ENCODE measurements at places on chromosomes 6 and 20. TPM values are rescaled to one million over a fixed set of nuclear protein-coding genes. Genes with fewer than 3 reads are reported as not detected.
A peak's percentile ranks its signal among the peaks of the same experiment; 100 is the strongest.

GRCh38 chr6:106520711-106521401 is 108.4 kb downstream of the RTN4IP1 start:
- DNase-seq = no peak

GRCh38 chr6:143545976-143546547 is 34.5 kb upstream of the FUCA2 start:
- no peak for DNase-seq

- no peak for DNase-seq
Measured at GRCh38 chr6:149217466-149217888, 100.0 kb upstream of the TAB2 start.

DNA sequence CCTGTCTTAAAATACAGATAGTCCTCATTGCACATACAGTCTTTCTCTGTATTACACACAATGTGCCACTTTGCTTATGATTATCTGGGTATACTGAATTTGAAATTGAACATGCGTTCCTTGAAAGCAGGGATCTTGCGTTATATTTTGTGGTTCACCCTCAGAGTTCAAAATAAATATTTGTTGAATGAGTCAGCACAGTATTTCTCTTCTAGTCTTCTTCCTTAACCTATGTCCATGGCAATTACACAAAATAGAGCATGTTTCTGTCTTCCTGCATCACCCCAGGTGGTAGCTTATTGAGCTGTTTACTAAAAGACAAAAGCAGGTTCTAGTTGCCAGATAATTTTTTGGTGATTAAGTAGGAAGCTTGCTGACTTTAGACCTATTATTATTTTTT is 272.9 kb upstream of the FERMT1 start:
- DNase-seq = no peak

GRCh38 chr20:21280522-21281016 is 22.6 kb upstream of the XRN2 start:
- DNase-seq = no peak

DNA sequence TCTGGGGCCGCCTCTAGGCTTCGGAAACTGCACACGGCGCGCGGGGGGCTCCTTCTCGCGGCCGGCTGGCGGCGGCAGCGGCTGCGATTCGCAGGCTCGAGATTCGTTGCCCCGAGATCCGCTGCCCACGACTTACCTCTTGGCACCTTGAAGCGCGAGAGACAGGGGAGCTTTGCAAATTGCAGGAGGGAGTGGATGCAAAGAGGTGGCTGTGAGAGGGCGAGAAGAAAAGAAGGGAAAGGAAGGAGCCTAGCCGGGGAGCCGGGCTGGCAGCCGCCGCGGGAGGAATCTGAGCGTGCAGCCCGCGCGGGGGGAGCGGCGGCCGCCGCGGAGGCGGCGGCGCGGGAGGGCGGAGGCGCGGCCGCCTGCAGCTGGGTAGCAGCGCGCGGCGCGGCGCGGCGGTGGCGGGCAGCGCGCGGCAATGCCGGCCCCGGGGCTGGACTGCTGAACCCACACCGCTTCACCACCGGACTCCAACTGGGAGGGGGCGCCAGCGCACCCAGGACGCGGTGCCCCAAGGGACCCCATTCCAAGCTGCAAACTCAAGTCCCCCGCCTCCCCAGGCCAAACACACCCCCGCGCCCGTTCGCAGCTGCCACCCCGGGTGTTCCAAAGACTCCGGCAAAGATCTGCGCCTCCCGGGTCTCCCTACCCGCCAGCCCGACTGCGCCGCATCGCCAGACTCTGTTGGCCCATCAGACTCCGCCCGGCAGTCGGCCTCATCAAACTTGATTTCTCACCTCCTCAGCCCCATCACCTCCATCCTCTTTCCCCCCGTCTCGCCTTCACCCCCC is 44.2 kb upstream of the SUPT3H start:
- peak; percentile 22 for DNase-seq

The STMN3 gene
- 1.9 TPM for total RNA-seq

DNA sequence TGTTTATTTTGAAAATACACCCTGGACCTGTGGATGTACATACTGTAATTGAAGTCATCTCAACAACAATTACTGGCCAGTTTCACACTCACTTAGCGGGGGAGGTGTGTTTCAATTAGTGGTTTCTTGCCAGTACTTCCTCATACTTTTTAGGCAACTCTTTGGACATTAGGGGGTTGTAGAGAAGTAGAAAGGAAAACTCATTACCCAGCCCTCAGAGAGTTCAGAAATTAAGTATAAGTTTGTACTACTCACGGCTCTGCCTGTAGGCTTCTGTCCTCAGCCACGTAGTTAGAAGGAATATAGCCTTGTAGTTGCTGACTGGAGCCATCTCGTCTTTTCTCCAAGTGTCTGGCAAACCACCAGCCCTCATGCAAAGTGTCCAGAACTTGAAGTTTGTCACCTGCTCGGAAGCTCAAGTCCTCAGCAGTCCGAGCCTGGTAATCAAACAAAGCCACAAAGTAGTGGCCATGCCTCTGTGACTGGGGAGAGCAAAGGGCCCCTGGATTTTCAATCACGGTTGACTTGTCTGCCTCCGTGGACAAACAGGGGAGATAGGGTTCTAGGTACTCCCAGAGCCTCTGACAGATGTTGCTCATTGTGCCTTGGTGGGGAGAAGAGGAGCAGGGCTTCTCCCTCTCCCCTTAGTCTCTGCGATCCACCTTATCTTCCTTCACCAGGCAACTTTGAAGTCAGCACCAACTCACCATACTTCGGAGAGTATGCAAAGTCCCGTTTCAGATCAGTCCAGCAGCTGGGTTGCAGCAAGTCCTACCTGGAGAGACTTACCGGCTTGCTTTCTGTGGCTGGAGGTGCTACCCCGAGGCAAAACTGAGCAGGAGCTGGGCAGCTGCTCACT is 749 bp downstream of the FRK start:
- DNase-seq = no peak

- DNase-seq = no peak
Measured at GRCh38 chr6:89433252-89434149, 549 bp downstream of the ANKRD6 start.

DNA sequence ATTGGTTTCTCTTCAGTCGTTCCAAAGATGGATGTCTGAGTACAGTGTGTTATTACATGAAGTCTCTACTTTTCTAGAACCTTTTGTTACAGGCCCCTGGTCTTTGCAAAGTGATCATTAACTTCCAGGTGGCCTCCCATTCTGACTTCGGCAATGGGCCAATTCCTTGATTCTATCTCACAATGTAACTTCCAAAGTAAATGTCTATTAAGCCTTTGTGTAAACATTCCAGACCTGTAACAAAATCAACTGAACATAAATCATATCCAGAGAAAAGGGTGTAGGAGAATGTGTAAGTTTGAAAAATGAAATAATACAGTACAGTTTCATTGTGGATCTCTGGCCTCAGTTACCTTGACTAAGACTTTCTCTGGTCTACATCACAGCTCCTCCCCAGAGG is 187.8 kb upstream of the JAG1 start:
- no peak for DNase-seq

DNA sequence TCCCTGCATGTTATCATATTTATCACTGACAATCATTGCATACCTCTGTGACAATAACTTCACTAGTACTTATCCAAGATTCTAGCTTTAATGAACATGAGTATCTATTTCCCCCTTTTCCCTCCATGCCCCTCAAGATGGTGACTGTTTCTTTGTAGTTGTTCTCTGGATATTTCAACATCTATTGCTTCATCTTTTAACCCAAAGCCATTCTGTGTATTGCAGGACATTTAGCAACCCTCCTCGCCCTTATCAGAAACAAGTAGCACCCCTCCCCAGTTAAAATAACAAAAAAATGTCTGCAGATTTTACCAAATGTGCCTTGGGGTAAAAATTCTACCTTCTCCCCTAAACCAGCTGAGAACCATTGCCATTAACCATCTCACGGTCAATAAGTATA is 979.8 kb upstream of the MANEA start:
- no peak for DNase-seq

The MAPK13 gene
- total RNA-seq = 136 TPM

The TGM6 gene
- total RNA-seq = not detected

The TUBB1 gene
- total RNA-seq = not detected

DNA sequence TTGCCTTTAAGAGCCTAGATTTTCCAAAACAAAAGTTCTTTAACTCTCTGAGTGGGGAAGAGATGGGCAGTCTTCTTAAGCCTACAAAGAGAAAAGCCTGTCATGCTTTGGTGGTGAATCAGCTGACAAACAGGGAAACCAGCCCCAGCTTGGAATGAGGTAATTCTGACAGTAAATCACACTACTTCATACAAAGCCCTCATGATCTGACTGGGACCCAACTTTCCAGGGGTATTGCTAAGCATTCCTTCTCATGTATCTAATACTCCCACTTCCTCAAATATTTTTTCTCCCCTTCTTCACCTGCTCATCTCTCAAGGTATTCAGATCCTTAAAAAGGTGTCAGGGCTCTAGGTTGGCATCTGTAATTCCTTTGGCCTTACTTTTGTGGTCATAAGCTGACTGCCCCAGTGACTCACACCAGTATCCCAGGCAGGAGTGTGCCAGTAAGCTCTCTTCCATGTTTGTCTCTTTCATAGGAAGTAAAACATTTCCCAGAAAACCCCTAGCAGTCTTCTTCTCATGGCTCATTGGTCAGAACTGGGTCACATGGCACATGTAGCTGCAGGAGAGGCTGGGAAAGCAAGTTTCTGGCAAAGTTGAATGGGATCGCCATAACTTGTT is 15.0 kb upstream of the TBC1D22B start:
- no peak for DNase-seq

The LPA gene
- 0.57 TPM for total RNA-seq

GRCh38 chr6:157625764-157626163 is 197.3 kb upstream of the SNX9 start:
- DNase-seq = no peak

DNA sequence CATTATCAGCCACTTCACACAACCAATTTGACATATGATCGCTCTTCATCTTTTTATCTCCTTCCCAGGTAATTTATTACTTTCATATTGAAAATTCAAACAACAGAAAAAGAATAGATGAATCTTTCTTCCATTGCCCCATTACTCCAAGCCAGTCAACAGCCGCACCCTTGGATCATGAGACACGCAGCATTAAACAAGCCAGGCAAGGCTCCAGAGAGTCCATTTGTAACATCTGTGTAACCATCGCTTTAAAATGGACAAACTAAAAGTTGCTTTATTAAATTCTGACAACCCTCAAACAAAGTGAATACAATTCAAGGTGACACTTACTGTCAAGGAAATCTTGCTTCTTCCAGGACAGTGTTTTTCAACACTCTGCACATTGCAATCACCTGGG is 200.3 kb downstream of the EPM2A start:
- no peak for DNase-seq

DNA sequence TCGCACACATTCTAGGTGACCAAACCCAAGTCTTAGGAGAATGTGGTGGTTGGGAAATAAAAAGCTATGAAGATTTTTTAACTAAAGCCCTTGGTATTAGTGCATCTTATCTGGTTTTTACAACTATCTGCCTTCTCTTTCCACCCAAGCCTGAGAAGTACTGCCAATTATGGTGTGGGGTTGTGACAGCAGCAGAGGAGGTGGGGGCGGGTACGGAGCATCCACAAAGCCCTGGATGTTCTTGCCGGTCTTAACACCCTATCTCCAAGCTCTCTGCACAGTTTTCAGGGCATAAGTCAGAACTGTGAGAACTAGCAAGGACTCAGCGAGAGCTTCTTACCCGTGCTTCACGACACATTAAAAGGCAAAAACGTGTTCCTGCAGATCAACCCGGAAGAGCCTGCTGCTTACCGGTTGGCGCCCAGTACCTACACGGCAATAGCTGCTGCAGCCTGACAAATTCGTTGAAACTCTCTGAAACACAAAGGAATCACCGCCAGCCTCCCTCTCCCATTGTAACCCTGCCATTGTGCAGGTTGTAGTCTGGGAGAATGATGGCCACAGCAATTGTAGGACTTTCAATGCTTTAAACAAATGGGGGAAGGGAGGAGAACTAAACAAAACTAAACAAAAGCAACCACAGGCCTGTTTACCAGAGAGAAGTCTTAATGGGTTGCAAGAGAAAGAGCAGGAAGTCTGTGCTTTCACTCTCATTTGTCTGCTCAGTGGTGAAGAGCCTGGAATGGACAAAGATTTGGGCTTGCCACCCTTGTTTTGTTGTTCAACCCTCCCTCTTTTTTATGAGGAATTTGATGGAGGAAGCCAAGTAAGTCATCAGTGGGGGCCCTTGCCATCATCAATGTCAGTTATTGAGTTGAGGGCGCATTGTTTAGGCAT is 461.0 kb upstream of the JARID2 start:
- DNase-seq = no peak

- no peak for DNase-seq
Measured at GRCh38 chr20:8423482-8423881, 291.4 kb downstream of the PLCB1 start.

The CD83 gene
- 2.8 TPM for total RNA-seq

- DNase-seq = no peak
Measured at GRCh38 chr20:6698056-6698455, 69.4 kb upstream of the BMP2 start.

DNA sequence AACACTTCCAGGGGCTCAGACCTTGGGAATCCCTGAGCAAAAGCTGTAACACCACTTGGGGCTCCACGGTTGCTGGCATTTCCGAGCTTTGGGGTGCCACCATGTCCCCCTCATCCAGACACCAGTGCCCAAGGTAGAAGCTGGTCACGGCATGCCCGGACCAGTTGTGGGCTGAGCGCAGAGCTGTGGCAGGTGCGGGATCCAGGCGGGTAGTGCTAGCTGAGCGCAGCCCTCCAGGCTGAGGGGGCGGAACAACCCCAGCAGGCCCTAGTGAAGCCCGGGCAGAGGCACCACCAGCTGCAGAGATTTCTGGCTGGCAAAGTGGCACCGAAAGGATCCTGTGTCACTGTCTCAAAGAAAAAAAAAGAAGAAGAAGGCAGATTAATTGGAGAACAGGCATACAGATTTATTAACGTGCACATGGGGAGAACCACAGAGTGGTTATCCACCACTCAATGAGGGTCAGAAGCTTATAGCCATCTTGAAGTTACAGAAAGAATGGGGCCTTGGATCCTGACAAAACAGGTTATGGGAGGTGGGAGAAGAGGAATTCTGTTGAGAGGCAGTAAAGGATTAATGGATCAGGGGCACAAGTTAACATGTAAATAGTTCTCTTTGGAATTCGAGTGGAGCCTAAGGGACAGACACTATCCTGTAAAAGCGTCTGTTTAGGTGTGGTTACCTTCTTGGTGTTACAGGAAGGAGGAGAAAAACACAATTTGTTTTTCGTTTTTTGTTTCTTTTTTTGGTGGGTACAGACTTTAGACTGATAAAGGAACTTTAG is 107.5 kb downstream of the CD24 start:
- no peak for DNase-seq

GRCh38 chr20:33851842-33852466 is 40.8 kb downstream of the CHMP4B start:
- DNase-seq = no peak

DNA sequence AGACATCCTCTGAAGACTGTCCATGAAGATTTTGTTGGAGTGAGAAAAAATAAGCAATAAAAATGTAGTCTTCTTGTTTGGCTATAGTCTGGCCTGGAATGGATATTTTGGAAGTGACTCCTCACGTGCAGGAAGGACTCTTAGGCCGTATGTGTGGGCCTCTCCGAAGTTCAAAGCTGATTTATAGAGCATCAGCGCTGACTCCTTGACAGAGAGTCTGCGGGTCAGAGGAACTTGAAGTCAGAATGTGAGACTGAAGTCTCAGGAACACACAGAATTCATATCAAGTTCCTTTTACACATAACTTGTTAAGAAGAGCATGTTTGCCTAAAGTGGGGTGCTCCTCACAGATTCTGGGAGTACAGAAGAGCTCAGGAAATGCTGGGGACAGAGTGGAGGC is 36.1 kb downstream of the EDN3 start:
- DNase-seq = no peak

All from esophagus squamous epithelium (tissue), 5 donors.